Upper lobe of left lung (tissue), 6 donors: ENCODE measurements at places on chromosomes 2 and 18. TPM values are rescaled to one million over a fixed set of nuclear protein-coding genes. Genes with fewer than 3 reads are reported as not detected.
A peak's percentile ranks its signal among the peaks of the same experiment; 100 is the strongest.

GRCh38 chr2:223925106-223925505, 20.0 kb downstream of the WDFY1 start:
- H3K27ac ChIP-seq, result no peak overlapping the region
- DNase-seq, result no peak
- no peaks in the 10 kb centered on the region for H3K36me3 ChIP-seq
- no peaks in the 10 kb centered on the region for H3K27me3 ChIP-seq
- peaks cover 22% of the 10 kb centered on the region for H3K4me1 ChIP-seq
- H3K4me3 ChIP-seq, result no peak overlapping the region

DNA sequence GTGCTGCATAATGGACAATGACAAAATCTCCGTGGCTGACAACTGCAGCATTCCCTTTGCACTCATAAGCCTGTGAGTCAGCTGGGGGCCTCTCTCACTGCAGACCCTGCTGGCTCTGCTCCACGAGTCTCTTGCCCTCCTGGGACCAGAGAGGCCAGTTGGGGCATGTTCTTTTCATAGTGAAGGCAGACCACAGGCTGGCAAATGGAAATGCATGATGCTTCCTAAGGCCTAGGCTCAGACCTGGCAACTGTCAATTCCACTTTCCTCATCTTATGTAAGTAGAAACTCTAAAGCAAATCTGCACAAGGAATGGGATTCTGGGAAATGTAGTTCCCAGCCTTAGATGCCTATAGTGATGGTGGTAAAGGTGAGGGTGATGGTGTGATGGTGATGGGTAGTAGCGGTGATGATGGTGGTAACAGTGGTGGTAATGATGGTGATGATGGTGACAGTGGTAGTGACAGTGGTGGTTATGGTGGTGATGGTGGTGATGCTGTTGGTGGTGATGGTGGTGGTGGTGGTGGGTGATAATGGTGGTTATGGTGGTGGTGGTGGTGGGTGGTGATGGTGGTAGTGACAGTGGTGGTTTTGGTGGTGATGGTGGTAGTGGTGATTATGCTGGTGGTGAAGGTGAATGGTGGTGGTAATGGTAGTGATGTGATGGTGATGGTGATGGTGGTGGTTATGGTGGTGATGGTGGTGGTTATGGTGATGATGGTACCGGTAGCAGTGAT, 185.8 kb upstream of the ARL4C start:
- peaks cover 2% of the 10 kb centered on the region for H3K4me1 ChIP-seq
- no peaks in the 10 kb centered on the region for H3K27me3 ChIP-seq
- H3K36me3 ChIP-seq, result no peaks in the 10 kb centered on the region
- no peak overlapping the region for H3K4me3 ChIP-seq
- DNase-seq, result no peak

GRCh38 chr18:62464266-62464665, 58.6 kb upstream of the ZCCHC2 start:
- no peak for DNase-seq
- H3K27me3 ChIP-seq, result no peaks in the 10 kb centered on the region
- peaks cover 6% of the 10 kb centered on the region for H3K4me1 ChIP-seq
- no peak overlapping the region for H3K4me3 ChIP-seq

DNA sequence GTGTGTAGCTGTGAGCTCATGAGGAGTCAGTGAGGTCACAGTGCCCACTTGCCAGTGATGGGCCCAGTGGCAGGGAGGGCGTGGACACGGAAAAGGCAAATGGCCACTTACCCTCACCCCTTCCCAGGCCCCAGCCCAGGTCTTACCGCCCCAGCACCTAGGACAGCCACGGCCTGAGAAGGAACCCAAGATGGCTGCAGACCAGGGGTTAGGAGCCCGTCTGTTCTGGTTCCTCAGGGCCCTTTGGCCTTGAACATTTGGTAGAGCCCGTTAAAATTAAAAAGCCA, 74.1 kb downstream of the EMX1 start:
- DNase-seq, result no peak
- no peaks in the 10 kb centered on the region for H3K4me1 ChIP-seq
- no peaks in the 10 kb centered on the region for H3K27me3 ChIP-seq
- no peak overlapping the region for H3K27ac ChIP-seq
- no peaks in the 10 kb centered on the region for H3K36me3 ChIP-seq
- H3K4me3 ChIP-seq, result no peak overlapping the region

DNA sequence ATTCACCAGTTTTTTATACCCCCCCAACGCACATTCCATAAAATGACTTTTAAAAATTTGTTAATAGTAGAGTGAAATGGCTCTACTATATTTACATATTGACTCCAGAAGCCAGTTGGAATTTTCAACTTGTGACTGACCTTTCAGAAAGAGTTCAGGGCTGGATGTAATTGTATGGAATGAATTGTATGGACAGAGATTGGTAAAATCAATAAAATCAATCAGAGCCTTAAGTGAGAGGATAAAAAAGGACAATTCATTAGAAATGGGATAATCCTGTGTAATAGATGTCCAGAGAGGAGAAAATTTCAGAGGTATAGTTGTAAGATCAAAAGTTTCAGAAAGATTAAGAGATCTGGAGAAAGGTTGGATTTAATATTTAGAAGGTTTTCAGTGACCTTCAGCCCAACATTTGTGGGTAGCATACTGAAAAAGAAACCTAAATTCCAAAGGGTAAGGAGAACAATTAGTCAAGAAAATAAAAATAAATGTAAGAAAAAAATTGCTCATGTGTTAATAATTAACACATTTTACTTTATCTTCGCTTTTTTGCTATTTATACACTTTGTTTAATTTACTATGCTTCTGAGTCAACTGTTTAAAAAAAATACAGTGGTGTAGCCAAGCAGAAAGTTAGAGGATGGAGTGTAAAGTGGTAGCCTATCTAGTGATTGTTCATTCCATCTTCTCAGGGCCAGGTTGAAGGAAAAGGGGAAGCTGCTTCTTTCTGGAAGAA, 385.4 kb upstream of the TMEFF2 start:
- H3K27ac ChIP-seq, result no peak overlapping the region
- H3K36me3 ChIP-seq, result no peaks in the 10 kb centered on the region
- no peaks in the 10 kb centered on the region for H3K4me1 ChIP-seq
- H3K4me3 ChIP-seq, result no peak overlapping the region
- H3K27me3 ChIP-seq, result no peaks in the 10 kb centered on the region

- H3K27me3 ChIP-seq, result no peaks in the 10 kb centered on the region
- H3K4me3 ChIP-seq, result no peak overlapping the region
- H3K36me3 ChIP-seq, result no peaks in the 10 kb centered on the region
- H3K4me1 ChIP-seq, result no peaks in the 10 kb centered on the region
- DNase-seq, result peak; percentile 56
Observed at GRCh38 chr2:109659396-109660045, 45.4 kb downstream of the SOWAHC start.

KATNAL2 gene
- total RNA-seq, result 5.9 TPM

ATG9A gene
- total RNA-seq, result 41.0 TPM

DTNA gene
- total RNA-seq, result 19.1 TPM

DNA sequence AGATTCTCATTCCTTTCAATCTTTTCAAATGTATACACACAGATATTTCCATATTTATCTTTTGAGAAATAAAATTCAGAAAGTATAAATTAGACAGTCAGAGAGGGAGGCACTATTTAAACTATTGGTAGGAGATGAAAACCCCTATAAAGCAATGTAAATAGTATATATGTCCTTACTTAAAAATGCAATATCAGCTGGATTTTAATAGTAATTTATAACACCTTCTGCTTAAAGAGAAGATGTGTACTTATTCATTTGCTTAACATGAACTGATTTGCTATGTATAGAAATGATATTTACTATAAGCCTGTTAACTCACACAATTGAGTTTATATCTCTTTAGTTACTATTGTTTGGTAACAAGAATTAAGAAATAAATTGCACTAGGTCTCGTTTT, 163.3 kb downstream of the LRP1B start:
- DNase-seq, result no peak
- H3K27ac ChIP-seq, result no peak overlapping the region
- H3K27me3 ChIP-seq, result no peaks in the 10 kb centered on the region

FN1 gene
- total RNA-seq, result 1,132 TPM

- H3K36me3 ChIP-seq, result no peaks in the 10 kb centered on the region
- no peak for DNase-seq
- no peaks in the 10 kb centered on the region for H3K4me1 ChIP-seq
- no peaks in the 10 kb centered on the region for H3K27me3 ChIP-seq
- no peak overlapping the region for H3K27ac ChIP-seq
- no peak overlapping the region for H3K4me3 ChIP-seq
Observed at GRCh38 chr18:63480476-63480875, 3.7 kb downstream of the SERPINB5 start.

M1AP gene
- total RNA-seq, result 0.91 TPM

DNA sequence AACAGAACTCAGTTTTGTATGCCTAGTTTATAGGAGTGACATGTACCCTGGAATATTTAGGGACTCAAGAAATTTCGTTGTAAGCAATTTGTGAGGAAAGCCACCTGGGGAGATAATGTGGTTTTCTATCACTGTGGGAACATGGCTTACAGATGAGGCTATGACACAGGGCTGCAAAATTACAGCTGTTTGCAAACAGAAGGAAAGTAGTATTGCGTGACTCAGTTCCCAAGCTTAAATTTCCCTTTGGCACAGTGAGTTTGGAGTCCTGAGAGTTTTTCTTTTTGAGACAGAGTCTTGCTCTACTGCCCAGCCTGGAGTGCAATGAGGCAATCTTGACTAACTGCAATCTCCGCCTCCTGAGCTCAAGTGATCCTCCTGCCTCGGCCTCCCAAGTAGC, 149.8 kb downstream of the MYO5B start:
- no peaks in the 10 kb centered on the region for H3K27me3 ChIP-seq
- H3K4me3 ChIP-seq, result no peak overlapping the region
- H3K27ac ChIP-seq, result no peak overlapping the region
- H3K36me3 ChIP-seq, result no peaks in the 10 kb centered on the region
- no peak for DNase-seq

TCF7L1 gene
- total RNA-seq, result 18.4 TPM

TMEM37 gene
- total RNA-seq, result 9.3 TPM
